Activated CD4-positive, alpha-beta T cell treated with anti-CD3 and anti-CD28 coated beads, Interleukin-2, amount 50 U/mL, for 24 hours (primary cell): ENCODE measurements at places on chromosomes 3 and 15.

DNA sequence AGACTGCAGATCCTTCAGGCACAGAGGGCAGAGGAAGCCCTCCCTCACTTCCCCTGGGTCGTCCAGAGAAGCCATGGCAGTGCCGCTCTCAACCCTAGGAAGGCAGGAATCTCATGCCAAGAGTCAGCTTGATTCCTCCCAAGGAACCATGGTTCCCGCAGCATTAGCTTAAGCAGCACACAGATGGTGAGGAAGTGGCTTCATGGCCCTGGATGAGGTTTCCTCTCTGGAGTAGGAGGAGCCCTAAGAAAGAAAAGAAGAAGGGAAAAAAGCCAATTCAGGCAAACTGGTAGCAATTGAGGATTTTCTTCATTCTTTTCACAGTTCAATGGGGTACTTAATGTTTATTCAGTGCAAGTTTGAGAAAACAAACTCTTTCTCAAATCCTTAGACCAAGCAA lies 2.9 kb downstream of the RBSN start:
- DNase-seq: no peak

DNA sequence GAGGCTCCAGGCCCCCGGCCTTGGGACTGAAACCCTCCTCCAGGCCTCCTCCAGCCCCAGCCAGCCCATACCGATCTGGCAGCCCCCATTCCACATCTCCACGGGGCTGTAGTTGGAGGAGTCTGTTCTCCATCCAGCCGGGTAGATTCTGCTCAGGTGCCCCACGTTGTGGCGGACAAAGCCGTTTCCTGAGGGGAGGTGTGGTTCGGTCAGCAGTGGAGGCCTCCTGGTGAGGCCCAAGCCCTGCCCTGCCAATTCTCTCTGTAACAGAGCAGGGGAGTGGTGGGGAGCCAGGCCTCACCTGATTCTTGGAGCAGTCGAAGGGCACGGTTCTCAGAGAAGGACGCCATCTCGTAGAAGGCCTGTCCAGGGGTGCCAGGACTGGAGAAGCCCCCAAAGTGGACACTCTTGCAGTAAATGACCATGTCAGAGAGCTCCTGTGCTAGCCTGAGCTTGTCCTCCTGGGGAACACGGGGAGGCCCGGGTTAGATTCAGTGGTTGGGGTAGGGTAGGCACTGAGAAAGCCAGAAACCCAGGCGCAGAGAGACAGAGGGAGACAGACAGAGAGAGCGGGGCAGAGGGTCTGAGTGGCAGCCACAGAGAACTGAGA lies 18.5 kb downstream of the VILL start:
- no peak for DNase-seq

DNA sequence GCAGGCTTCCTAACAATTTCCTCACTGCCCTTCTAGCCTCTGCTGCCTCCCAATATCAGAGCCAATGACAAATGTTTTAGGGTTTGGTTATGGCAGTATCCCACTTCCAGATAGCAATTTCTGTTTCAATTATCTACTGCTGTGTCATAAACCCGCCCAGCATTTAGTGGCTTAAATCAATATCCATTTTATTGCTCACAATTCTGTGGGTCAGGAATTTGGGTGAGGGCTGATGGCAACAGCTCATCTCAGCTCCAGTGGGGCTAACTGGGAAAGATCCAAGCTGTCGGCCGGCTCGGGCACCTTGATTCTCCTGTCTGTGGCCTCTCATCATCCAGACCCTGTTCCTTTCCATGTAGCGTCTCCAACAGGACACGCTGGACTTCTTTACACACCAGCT lies 85.3 kb upstream of the GOLGA8J start:
- DNase-seq: no peak

DNA sequence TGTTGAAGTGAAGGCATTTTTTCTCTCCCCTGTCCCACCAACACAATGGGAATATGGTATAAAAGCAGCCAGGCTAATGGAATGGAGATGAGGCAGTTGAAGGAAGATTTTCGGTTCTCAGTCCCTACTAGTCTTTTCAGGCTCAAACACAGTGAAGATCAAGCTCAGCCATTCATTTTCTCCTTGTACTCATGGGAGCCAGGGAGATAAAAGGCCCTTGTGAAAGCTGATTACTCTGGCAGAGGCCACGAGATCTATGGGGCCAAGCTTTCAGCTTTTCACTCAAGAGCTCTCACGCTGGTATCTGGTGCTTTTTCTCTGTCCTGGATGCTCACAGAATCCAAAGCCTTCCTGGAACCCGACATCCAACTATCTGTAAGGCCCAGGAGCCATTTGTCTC lies 14.5 kb upstream of the FAN1 start:
- DNase-seq: no peak

DNA sequence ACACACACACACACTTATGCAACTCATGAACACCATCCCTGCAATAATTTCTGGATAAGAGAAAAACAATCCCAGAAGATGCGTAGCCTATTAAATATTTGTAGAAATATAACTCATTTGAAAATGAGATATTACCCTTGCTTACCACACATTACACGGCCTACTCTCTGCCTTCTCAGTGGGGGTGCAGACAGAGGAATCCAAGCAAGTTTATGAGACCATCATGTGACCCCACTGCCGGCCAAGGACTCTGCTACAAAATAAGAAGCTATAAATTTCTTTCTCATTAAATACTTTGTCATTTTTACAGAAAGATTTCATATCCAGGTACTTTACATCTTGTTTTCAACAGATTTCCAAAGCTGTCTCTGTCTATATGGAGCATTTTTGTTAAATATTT lies 286.3 kb downstream of the ZNF385D start:
- no peak for DNase-seq

GRCh38 chr3:43629257-43629656 lies 7.4 kb upstream of the ANO10 start:
- no peak for DNase-seq

DNA sequence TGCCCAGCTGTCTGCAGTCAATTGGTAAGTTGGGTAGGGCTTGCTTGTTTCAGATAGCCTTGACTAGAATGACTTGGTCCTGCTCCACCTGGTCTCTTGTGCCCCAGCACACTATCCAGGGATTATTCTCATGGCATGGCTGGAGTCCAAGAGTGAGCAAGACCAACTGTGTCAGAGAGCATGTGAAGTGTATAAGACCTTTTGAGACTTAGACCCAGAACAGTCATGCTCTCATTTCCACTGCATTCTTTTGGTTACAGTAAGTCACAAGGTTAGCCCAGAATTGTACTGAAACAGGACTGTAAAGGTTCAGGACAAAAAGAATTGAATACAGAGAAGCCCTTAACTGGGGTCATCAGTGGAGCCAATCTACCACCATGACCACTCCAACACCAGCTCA lies 650.8 kb upstream of the ADAMTS9 start:
- DNase-seq: no peak

DNA sequence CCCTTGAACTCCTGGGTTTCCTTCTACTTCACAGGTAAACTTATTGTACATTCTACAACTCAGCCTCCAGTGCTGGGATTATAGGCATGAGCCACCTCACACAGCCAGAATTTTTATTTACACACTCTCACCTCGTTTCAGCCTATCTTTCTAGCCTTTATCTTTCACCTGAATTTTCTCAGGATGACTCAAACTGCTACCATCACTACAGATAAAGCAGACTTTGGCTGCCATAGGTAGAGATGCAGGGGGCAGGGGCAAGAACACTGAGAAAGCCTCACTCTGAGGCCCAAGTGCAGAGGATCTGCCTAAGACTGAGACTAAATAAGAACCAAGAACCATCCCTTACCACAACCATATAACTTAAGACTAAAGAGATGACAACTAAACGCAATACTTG lies 59.0 kb downstream of the ETFA start:
- no peak for DNase-seq

- no peak for DNase-seq
Measured at GRCh38 chr3:22292681-22293080, 541.7 kb upstream of the ZNF385D start.

DNA sequence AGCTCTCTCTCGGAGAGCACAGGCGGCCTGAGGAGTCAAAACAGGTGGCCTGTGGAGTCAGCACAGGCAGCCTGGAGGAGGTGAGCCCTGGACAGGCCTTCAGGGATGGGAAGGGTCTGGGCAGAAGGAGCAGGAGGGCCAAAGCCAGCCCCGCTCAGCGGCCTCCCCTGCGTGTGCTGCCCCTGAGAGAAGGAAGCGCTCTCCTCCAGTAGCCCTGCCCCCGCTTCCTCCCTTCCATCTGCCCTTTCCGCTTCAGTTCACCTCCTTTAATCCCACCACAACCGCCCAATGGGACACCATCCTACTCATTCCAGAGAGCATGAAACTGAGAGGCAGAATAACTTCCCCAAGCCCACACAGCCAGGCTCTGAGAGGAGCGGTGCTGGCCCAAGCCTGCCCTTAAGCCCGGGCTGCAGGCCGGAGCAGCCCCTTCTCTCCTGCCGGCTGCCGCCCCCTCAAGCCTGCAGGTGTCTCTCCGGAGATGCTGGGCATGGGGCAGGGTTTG lies 3.2 kb upstream of the NR2E3 start:
- DNase-seq: no peak

DNA sequence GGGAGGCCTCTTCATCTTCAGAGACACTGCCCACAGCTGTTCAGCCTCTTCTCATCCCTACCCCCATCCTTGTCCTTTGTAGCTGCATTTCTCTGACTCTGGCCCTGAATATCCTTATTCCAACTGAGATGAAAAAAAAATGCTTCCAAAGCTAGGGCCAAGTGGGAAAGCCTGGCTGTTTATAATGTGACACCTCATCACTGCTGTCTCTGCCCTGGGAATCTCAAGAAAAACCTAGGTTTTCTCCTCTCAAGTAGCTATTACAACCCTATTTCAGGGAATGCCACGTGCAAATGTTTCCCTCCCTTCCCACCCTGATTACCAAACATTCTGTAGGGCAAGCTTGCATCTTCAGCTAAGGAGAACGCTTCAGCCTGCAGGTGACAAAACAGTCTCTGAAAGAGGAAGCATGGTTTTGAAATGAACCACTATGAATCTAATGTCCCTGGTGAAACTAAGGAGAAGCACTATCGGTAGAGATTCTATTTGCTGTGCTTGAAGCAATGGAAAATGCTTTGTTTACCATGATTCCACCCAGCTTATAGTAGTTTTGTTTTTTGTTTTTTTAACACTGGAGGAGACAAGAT lies 65.4 kb downstream of the USF3 start:
- DNase-seq: no peak

DNA sequence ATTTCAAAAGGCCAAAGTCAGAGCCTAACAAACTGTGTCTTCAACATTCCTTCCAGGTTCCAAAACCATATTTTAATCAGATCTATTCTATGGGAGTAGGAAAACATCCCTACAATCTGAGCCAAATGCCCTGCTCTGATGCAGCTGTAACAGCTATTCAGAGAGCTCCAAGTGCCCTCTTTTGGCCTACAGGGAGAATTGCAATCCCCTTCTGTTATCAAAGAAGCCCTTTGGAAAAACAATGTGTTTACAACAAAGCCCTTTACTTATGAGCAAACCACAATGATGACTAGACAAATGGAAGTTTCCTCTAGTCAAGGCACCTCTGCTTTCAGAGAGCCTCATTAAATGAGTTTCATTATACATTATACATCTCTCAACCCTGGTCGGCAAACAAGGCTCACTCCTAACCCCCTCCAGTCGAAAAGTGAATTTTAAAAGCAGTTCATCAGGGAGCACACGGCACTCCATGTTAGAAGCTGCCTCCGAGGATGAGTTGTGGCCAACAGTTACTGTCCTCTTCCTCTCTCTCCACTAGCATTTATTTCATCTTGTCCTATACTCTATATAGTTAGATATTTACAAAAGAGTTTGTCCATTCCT lies 42.6 kb upstream of the TMCO5A start:
- no peak for DNase-seq

DNA sequence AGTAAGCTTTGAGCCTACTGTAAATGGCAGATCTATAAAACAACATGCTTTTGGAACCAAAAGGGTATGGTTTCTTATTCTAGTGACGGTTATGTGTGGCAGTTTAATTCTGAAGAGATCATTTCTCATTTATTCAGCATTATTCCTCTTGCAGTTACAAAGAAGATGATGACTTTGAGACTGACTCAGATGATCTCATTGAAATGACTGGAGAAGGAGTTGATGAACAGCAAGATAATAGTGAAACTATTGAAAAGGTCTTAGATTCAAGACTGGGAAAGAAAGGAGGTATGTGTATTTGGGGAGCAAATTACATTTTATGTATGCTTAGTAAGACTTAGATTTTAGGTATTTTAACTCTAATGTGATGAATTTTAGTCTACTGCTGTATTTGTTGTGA lies 41.5 kb downstream of the CHD2 start:
- no peak for DNase-seq
